Endothelial cell (in vitro differentiated cells): ENCODE measurements at places on chromosomes 7 and 10.

DNA sequence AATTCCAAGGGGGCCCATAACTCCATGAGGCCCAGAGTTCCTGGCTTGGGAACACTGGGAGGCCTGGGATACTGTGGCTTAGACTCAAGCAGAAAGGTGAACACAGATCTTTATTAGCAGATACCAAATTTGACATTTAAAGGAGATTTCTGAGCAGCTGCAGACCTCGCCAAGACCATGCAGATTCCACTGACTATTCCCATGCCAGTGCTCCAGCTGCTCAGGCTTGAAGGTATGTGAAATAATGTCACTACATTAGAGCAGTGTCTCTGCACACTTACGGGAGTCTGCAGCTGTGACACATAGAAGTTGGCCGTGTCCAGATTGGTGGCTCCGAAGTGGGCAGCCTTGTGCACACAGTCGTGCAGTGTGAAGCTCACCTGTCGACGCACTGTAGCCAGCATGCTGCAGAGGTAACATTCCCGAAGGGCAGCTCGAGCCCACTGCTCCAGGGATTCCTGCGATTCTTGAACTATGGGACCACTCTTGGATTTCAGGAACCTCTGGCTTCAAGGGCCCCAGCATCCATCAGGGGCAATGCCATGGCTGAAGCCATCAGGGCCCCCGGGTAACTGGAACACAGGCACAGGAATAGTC lies 46.1 kb downstream of the SEPTIN7 start:
- H3K36me3 ChIP-seq = no peaks in the 10 kb centered on the region
- H3K4me1 ChIP-seq = no peaks in the 10 kb centered on the region
- H3K27ac ChIP-seq = no peak overlapping the region
- H3K27me3 ChIP-seq = no peaks in the 10 kb centered on the region
- no peak overlapping the region for H3K4me3 ChIP-seq

- no peak overlapping the region for H3K27ac ChIP-seq
- H3K36me3 ChIP-seq = peaks cover 16% of the 10 kb centered on the region
- H3K4me1 ChIP-seq = no peaks in the 10 kb centered on the region
- no peak overlapping the region for H3K4me3 ChIP-seq
Observed at GRCh38 chr7:157483971-157484410, 147.2 kb downstream of the DNAJB6 start.

DNA sequence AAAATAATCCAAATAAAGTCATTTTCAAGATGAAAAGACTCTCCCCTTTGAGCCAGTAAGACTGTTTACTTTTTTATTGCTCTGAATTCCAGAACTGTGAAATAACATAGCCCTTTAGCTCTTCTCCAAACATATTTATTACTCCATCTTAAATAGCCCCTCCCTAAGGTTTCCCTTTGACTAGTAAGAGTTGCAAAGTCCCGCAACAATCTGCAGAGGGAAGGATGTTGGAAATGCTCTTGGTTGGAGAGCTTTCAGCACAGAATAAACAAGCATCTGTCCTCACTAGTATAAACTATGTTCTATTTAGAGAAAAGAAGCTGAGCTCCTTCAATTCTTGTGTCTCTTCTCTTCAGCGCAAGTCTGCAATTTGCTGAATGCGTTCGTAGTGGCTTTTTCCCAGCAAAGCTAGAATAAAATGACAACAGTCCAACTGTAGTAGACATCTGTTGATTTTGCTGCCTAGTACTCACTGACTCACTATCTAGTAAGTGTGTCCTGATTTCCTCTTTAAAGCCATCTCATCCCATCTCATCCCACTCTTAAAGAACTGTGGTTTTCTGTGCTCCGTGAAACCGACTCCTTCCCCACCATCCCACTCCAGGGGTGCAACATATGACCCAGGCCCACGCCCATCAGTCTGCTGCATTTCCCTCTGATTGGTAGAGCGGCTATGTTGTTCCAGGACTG lies 104.0 kb downstream of the FAM107B start:
- peak overlapping the region; percentile 51 for H3K4me3 ChIP-seq
- DNase-seq = no peak
- H3K36me3 ChIP-seq = no peaks in the 10 kb centered on the region
- H3K4me1 ChIP-seq = peaks cover 23% of the 10 kb centered on the region
- H3K27me3 ChIP-seq = no peaks in the 10 kb centered on the region

GRCh38 chr7:144006029-144006691 lies 6.0 kb downstream of the OR6B1 start:
- H3K27ac ChIP-seq = no peak overlapping the region
- peaks cover 12% of the 10 kb centered on the region for H3K36me3 ChIP-seq
- no peak overlapping the region for H3K4me3 ChIP-seq
- no peaks in the 10 kb centered on the region for H3K4me1 ChIP-seq

- H3K27ac ChIP-seq = no peak overlapping the region
- peaks cover 19% of the 10 kb centered on the region for H3K4me1 ChIP-seq
- no peak overlapping the region for H3K4me3 ChIP-seq
- H3K27me3 ChIP-seq = peaks cover 59% of the 10 kb centered on the region
Observed at GRCh38 chr10:101221963-101222531, 7.2 kb downstream of the LBX1 start.

GRCh38 chr7:7706556-7707172 lies 11.7 kb downstream of the RPA3 start:
- DNase-seq = no peak
- no peak overlapping the region for H3K27ac ChIP-seq
- no peaks in the 10 kb centered on the region for H3K36me3 ChIP-seq
- H3K27me3 ChIP-seq = no peaks in the 10 kb centered on the region
- peaks cover 10% of the 10 kb centered on the region for H3K4me1 ChIP-seq

GRCh38 chr7:41134300-41135255 lies 568.3 kb downstream of the INHBA start:
- no peaks in the 10 kb centered on the region for H3K4me1 ChIP-seq
- H3K36me3 ChIP-seq = no peaks in the 10 kb centered on the region
- DNase-seq = no peak

- H3K27me3 ChIP-seq = no peaks in the 10 kb centered on the region
- peaks cover 51% of the 10 kb centered on the region for H3K4me1 ChIP-seq
- peak overlapping the region; percentile 3 for H3K4me3 ChIP-seq
- peak; percentile 27 for DNase-seq
Observed at GRCh38 chr7:16657656-16658279, 11.8 kb downstream of the BZW2 start.

DNA sequence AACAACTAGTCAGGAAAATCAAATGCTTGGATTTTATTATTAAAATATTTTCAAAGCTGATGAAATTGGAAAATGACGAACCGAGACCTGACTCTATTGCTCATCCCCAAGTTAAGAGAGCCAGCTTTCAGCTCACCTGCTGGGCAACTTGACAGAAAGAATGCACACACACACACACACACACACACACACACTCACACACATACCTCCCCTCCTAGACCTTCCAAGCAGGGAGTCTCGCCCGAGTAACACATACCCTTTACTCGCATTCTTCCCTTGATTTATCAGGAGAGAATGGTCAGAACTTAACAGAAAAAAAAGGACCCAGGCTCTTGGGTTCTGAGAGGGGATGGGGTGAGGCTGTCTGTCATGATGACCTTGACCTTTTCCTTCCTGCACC lies 19.1 kb downstream of the GPRIN2 start:
- no peak overlapping the region for H3K4me3 ChIP-seq
- no peaks in the 10 kb centered on the region for H3K36me3 ChIP-seq
- peaks cover 4% of the 10 kb centered on the region for H3K4me1 ChIP-seq

DNA sequence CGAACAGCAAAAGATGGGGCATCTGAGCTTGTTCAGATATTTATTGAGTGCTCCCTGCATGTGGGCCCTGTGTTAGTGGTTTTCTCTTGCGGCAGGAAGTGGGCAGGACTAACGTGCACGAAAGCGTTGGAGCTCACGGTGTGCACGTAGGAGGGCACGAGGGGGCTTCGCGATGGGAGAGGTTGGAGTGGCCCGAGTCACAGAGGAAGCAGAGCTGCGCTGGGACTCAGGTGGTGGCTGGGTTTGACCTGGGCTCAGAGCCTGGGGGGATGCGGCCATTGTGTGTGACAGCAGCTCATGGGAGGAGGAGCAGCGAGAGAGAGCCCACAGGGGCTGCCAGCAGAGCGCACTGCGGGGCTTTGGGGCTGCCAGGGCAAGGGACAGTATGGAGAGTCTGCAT lies 7.7 kb downstream of the ZSCAN25 start:
- peaks cover 75% of the 10 kb centered on the region for H3K36me3 ChIP-seq
- peaks cover 11% of the 10 kb centered on the region for H3K27me3 ChIP-seq
- peaks cover 45% of the 10 kb centered on the region for H3K4me1 ChIP-seq
- H3K27ac ChIP-seq = peak overlapping the region; percentile 41
- no peak for DNase-seq

- H3K27me3 ChIP-seq = no peaks in the 10 kb centered on the region
- H3K27ac ChIP-seq = no peak overlapping the region
- no peak for DNase-seq
Observed at GRCh38 chr7:51249187-51249945, 67.2 kb downstream of the COBL start.

- no peak overlapping the region for H3K27ac ChIP-seq
- H3K4me1 ChIP-seq = peaks cover 10% of the 10 kb centered on the region
- peaks cover 4% of the 10 kb centered on the region for H3K27me3 ChIP-seq
- no peak overlapping the region for H3K4me3 ChIP-seq
Observed at GRCh38 chr10:117246997-117247671, 6.2 kb downstream of the SLC18A2 start.

GRCh38 chr10:58488921-58489320 lies 23.8 kb upstream of the BICC1 start:
- peaks cover 4% of the 10 kb centered on the region for H3K4me1 ChIP-seq
- H3K27ac ChIP-seq = no peak overlapping the region
- H3K4me3 ChIP-seq = no peak overlapping the region
- no peak for DNase-seq
- no peaks in the 10 kb centered on the region for H3K36me3 ChIP-seq

- H3K36me3 ChIP-seq = no peaks in the 10 kb centered on the region
- peaks cover 4% of the 10 kb centered on the region for H3K27me3 ChIP-seq
- peaks cover 4% of the 10 kb centered on the region for H3K4me1 ChIP-seq
- DNase-seq = no peak
Observed at GRCh38 chr7:132309102-132309805, 267.0 kb downstream of the PLXNA4 start.

GRCh38 chr10:18010050-18010449 lies 58.3 kb downstream of the SLC39A12 start:
- peaks cover 29% of the 10 kb centered on the region for H3K4me1 ChIP-seq
- no peaks in the 10 kb centered on the region for H3K36me3 ChIP-seq
- peaks cover 2% of the 10 kb centered on the region for H3K27me3 ChIP-seq

- no peaks in the 10 kb centered on the region for H3K36me3 ChIP-seq
- no peak overlapping the region for H3K27ac ChIP-seq
- no peaks in the 10 kb centered on the region for H3K27me3 ChIP-seq
- DNase-seq = no peak
- no peak overlapping the region for H3K4me3 ChIP-seq
Observed at GRCh38 chr7:115435178-115435577, 513.3 kb downstream of the MDFIC start.

- H3K4me3 ChIP-seq = no peak overlapping the region
- H3K27ac ChIP-seq = no peak overlapping the region
- H3K36me3 ChIP-seq = no peaks in the 10 kb centered on the region
- no peak for DNase-seq
Observed at GRCh38 chr7:102978284-102978683, 65.5 kb downstream of the LRRC17 start.

GRCh38 chr7:12581897-12582296 lies 11.4 kb downstream of the SCIN start:
- no peaks in the 10 kb centered on the region for H3K36me3 ChIP-seq
- no peaks in the 10 kb centered on the region for H3K27me3 ChIP-seq
- no peak for DNase-seq
- no peak overlapping the region for H3K27ac ChIP-seq
- H3K4me1 ChIP-seq = peaks cover 4% of the 10 kb centered on the region
